ENCODE measurements at places on chromosomes 11 and 22. TPM values are rescaled to one million over a fixed set of nuclear protein-coding genes. Genes with fewer than 3 reads are reported as not detected.

KRTAP5-1 gene
- polyA plus RNA-seq: not detected

SLC7A4 gene
- polyA plus RNA-seq: 0.73 TPM

MRPL11 gene
- polyA plus RNA-seq: 27.3 TPM

IFITM5 gene
- not detected for polyA plus RNA-seq

TRIM6 gene
- polyA plus RNA-seq: 3.6 TPM

OR8D1 gene
- polyA plus RNA-seq: not detected

OR51E2 gene
- 0.10 TPM for polyA plus RNA-seq

OR51I1 gene
- not detected for polyA plus RNA-seq

APOBEC3B gene
- polyA plus RNA-seq: 1.0 TPM

DGAT2 gene
- polyA plus RNA-seq: 4.0 TPM

YPEL1 gene
- polyA plus RNA-seq: 1.8 TPM

LMO1 gene
- polyA plus RNA-seq: 1.6 TPM

NPTXR gene
- polyA plus RNA-seq: 3.4 TPM

DAGLA gene
- 0.81 TPM for polyA plus RNA-seq

FGF19 gene
- polyA plus RNA-seq: not detected

CLCF1 gene
- 2.8 TPM for polyA plus RNA-seq

BATF2 gene
- polyA plus RNA-seq: 8.5 TPM

BCO2 gene
- polyA plus RNA-seq: 139 TPM

EHF gene
- 0.38 TPM for polyA plus RNA-seq

CTSD gene
- 1,335 TPM for polyA plus RNA-seq

CDC42EP2 gene
- 1.0 TPM for polyA plus RNA-seq

PTPRCAP gene
- 8.0 TPM for polyA plus RNA-seq

OR4D5 gene
- polyA plus RNA-seq: not detected

ART5 gene
- polyA plus RNA-seq: not detected

All from adrenal gland (tissue), 19 donors.